ENCODE measurements at places on chromosomes 12 and 14. TPM values are rescaled to one million over a fixed set of nuclear protein-coding genes. Genes with fewer than 3 reads are reported as not detected.

- DNase-seq: no peak
Observed at GRCh38 chr14:90943367-90943766, 117.1 kb downstream of the RPS6KA5 start.

MYH6 gene
- 0.17 TPM for polyA plus RNA-seq

DCN gene
- polyA plus RNA-seq: 600 TPM

TMEM106C gene
- 122 TPM for polyA plus RNA-seq

DNA sequence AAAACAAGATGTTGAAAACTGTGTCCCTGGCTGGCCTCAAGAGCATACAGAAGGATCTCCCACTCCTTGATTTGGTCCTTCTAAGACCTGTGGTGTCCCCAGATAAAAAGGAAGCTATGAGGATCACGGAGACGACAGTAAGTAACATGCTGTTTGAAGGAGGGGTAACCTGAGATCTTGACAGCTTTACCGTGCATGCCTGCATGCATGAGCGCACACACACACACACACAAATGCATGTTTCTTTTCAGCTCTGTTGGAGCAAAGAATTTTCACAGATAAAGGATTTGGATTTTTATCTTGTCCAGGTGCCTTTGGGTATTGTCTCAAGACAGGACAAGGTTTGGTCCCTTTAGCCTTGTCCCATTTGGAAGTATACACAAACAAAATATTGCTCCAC, 411.6 kb upstream of the CCDC196 start:
- DNase-seq: peak; percentile 18

DNA sequence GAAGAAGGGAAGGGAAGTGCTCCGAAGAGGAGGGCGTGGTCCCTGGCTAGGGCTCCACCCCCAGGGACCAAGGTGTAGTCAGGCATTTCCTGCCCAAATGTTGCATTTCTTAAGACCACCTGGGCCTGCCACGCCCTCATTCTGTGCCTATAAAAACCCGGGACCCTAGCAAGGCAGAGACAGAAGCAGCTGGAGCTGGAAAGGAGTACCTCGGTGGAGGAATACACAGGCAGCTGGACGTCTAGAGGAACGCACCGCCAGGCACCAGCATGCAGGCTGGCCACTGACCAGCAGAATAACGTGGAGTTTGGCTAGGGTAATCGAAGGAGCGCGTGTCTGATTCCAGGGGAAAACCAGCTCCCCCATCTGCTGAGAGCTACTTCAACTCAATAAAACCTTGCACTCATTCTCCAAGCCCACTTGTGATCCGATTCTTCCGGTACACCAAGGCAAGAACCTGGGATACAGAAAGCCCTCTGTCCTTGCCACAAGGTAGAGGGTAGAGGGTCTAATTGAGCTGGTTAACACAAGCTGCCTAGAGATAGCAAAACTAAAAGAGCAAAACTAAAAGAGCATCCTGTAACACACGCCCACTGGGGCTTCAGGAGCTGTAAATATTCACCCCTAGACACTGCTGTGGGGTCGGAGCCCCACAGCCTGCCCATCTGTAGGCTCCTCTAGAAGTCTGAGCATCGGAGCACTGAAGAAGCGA, 21.0 kb downstream of the CFL2 start:
- DNase-seq: no peak

DNA sequence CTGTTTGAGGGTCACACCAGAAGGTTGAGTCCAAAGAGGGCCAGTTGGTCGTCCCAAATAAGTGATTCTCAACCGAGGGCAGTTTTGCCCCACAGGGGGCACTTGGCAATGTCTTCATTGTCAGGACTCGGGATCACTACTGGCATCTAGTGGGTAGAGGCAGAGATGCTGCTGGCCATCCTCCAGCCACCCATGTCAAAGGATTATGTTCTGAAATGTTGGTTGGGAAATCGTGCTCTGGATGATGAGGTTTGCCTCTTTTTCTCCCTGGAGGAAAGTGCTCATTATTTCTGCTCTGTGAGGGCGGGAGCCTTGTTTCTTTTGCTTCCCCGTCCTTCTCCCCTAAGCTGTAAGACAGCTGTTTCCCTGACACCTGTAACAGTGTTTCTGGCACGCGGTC, 3.6 kb downstream of the ZNF839 start:
- no peak for DNase-seq

ADAM21 gene
- 0.34 TPM for polyA plus RNA-seq

CLEC2D gene
- polyA plus RNA-seq: 10.9 TPM

TAS2R19 gene
- 1.5 TPM for polyA plus RNA-seq

SLC2A13 gene
- 17.7 TPM for polyA plus RNA-seq

DNA sequence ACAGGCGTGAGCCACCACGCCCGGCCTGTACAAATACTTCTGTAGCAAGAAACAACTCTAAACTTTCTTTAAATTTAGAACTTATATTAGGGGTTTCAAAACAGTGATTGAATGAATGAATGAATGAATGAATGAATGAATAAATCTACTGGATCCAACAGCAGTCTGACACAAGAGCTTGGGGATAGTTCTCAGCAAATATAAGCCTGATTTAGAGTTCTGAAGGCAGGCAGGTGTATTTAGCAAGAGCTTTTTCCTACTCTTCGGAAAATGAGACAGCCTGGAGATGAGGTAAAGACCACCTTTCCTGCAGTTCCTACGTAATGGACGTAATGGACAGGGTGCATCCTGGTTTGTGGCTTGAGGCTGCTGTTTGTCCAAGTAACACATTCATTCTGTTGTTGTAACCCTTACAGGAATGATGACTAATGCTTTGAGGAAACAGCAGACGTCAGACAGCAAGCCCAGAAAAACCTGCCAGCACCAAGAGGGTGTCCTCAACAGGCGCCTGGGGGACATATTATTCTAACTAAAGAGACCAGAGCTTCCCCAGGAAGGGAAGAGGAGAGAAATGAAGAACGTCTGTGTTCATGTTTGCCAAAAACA, 277.4 kb upstream of the SOX5 start:
- no peak for DNase-seq

KIAA0586 gene
- polyA plus RNA-seq: 21.7 TPM

GRCh38 chr12:53320352-53321195, 836 bp downstream of the AAAS start:
- DNase-seq: no peak

GRCh38 chr14:102949062-102949800, 26.8 kb downstream of the AMN start:
- DNase-seq: no peak

- DNase-seq: no peak
Observed at GRCh38 chr14:50740856-50741255, 72.8 kb upstream of the SAV1 start.

TESPA1 gene
- 0.18 TPM for polyA plus RNA-seq

GRCh38 chr12:49046129-49046895, 14.3 kb downstream of the KMT2D start:
- no peak for DNase-seq

PITPNM2 gene
- polyA plus RNA-seq: 7.0 TPM

DNA sequence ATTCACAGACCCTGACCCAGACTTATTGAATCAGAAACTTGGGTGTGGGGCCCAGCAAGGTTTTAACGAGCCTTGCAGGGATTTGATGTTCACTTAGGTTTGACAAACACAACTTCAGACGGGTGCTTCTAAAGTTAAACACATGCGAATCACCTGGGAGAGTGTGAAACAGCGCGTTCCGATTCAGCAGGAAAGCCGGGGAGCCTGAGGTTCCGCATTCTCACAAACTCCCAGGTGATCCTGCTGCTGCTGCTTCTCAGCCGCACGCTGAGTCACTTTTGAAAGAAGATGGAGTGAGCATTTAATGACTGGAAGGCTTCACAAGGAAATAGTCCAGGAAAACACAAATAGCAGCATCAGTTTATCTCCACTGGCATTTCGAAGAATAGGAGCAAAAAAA, 44.2 kb upstream of the DDX11 start:
- no peak for DNase-seq

DNA sequence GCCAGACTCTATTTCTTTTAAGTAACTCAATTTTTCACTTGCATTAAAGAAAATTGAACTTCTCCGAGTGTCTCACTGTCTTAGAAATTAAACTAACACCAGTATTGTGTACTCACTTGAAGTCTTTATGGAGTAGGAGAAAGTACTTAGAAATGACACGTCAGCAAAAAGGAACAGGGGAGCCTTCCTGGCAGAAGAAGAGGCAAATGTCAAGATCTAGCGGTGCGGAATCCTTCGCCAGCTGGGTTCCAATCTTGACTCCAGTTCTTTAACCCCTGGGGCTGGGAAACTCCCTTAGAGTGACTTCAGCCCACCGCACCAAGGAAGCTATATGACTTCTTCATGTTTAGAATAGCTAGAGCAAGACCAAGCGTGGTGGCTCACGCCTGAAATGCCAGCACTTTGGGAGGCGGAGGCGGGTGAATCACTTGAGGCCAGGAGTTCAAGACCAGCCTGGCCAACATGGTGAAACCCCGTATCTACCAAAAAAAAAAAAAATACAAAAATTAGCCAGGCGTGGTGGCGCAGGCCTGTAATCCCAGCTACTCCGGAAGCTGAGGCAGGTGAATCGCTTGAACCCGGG, 34.4 kb downstream of the WBP11 start:
- no peak for DNase-seq

GRCh38 chr14:90513161-90514014, 116.6 kb downstream of the CALM1 start:
- DNase-seq: no peak

DNA sequence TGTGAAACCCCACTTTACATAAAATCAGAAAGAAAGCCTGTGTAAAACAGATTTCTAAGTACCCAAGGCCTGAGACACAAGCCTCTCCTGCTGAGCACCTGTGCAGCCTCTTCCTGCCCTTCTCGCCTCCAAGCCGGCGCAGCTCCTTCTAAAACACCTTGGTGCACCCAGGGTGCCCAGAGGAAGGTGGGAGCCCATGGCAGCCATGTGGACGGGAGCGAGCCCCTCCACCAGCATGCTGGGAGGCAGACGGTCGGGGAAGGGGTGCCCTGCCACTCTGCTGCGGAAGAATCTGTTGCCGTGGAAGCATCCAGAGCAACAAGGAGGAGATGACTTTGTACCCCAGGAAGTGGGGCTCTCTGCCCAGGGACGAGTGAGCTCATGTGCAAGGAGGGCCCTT, 103.1 kb upstream of the C14orf180 start:
- no peak for DNase-seq

GRCh38 chr14:74038020-74038859, 19.1 kb downstream of the BBOF1 start:
- DNase-seq: peak; percentile 47

YAF2 gene
- 26.9 TPM for polyA plus RNA-seq

GRCh38 chr12:114703060-114703493, 19.1 kb upstream of the TBX3 start:
- no peak for DNase-seq

- DNase-seq: no peak
Observed at GRCh38 chr12:94230357-94230905, 82.1 kb downstream of the PLXNC1 start.

PTCSC3 gene
- 0.47 TPM for polyA plus RNA-seq

GRCh38 chr12:85559127-85559526, 277.1 kb downstream of the RASSF9 start:
- DNase-seq: no peak

- DNase-seq: no peak
Observed at GRCh38 chr14:61499991-61500390, 178.6 kb downstream of the PRKCH start.

DNA sequence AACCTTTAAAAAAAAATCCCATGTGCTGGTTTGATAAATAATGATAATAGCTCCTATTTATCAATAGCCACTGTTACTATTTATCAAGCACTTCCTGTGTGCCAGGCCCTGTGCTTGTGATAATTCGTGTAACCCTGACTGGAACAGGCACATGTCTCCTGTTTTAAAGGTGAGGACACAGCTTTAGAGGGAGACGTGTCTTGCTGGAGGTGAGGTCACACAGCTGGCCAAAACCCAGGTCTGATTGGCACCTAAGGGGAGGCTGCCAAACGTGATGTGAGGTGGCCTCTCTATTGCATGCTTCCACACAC, 156.6 kb downstream of the VRK1 start:
- DNase-seq: no peak

DNA sequence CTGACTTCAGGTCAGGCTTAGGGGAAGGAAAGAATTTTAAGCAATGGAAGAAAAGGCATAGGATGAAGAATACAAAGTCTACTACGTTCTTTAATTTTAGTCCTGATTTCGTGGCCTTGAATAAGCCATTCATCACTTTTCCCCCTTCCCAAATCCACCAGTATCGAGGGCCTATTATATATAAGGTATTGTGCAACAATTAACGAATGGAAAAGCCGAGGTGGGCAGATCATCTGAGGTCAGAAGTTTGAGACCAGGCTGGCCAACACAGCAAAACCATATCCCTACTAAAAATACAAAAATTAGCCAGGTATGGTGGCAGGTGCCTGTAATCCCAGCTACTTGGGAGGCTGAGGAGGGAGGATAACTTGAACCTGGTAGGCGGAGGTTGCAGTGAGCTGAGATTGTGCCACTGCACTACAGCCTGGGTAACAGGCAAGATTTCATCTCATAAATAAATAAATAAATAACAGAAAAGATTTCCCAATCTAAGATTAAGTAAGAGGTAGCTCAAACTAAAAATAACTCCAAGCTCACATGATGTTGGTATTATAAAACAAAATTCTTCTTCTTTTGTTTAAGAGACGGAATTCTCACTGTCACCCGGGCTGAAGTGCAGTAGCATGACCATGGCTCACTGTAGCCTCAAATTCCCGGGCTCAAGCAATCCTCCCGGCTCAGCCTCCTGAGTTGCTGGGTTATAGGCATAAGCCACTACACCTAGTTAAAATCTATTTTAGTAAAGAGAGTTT, 58.3 kb upstream of the NR2C1 start:
- DNase-seq: no peak

PLEKHG7 gene
- polyA plus RNA-seq: 0.61 TPM

SERPINA1 gene
- polyA plus RNA-seq: 103 TPM

DNA sequence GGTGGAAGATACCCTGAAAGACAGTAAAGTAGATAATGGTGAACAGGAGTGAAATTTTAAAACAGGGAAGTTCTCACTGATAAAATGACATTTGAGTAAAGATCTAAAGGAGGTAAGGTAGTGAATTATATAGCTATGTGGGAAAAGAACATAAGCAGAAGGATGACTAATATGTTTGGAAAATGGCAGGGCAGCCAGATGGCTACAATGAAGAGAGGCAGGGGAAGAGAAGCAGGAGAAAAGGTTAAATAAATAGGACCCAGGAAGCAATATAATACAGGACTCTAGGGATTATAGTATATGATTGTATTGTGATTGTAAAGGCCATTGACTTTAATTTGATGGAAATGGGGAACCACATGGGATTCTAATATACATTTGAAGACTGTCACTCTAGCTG, 33.0 kb downstream of the SCFD1 start:
- DNase-seq: no peak

DNA sequence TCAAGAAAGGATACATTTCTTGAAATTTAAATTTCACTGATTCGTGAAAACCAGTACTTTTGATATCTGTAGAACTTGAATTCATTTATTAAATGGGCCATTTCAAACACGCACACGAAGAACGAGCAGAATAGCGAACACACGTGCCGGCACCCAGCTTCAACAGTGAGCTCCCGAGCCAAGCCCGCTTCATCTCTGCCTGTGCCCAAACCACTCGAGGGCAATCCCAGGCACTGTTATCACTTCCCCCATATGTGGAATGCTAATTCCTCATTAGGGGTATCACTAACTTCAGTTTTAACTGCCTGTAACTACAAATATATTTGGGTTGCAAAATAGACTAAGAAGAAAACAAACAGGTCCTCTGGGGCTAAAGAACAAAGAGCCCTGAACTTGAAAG, 48.0 kb downstream of the AMN start:
- no peak for DNase-seq

GRCh38 chr12:115451151-115451779, 767.3 kb upstream of the TBX3 start:
- no peak for DNase-seq

Data from right renal pelvis (tissue), 4 donors.